PC-9 (cell line): ENCODE measurements at places on chromosomes 16 and 17. TPM values are rescaled to one million over a fixed set of nuclear protein-coding genes. Genes with fewer than 3 reads are reported as not detected.

The COPZ2 gene
- total RNA-seq = 2.6 and 2.7 TPM in 2 replicates

The ZSCAN10 gene
- 0.23 TPM in 1 of 2 replicates, not detected in the other for total RNA-seq

DNA sequence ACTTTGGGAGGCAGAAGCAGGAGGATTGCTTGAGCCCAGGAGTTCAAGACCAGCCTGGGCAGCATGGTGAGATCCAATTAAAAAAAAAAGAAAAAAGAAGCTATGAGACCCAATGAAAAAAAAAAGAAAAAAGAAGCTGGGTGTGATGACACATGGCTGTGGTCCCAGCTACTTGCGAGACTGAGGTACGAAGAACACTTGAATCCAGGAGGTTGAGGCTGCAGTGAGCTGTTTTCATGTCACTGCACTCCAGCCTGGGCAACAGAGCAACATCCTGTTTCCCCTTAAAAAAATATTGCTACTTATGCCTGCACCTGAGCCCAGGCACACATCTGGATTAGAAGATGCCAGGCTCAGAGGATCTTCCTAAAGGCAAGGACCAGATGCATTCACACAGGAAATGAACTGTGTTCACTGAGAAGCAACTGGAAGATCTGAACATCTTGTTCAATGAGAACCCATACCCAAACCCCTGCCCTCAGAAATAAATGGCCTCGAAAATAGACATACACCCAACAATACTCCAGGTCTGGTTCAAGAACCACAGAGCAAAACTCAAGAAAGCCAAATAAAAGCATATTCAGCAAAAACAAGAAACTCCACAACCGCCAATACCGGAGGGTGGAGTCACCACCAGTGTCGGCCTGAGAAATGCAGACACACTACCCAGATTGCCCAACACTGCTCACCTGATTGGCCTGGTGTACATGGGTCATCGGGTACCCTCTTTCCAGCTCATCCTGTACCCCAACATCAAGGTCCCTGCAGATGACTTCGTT lies 4.4 kb downstream of the RNF135 start:
- H3K4me3 ChIP-seq = no peak overlapping the region
- no peak for DNase-seq
- no peaks in the 10 kb centered on the region for H3K27me3 ChIP-seq
- H3K4me1 ChIP-seq = peaks cover 6% of the 10 kb centered on the region; the same call in 1 of the 2 replicates
- no peak overlapping the region for H3K27ac ChIP-seq

The KRT20 gene
- not detected in 2 replicates for total RNA-seq

DNA sequence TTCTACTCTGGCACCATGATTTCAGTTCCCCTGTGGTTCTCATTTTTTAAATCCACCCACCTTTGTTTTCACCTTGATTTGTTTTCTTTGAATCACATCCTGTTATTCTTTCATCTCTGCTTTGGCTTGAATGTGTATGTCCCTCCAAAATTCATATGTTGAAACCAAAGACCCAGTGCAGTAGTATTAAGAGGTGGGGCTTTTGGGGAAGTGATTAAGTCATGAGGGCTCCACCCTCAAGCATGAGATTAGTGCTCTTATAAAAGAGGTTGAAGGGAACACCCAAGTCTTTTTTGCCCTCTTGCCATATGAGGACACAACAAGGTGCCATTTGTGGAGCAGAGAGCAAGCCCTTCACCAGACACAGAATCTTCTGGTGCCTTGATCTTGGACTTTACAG lies 382.3 kb downstream of the SLC39A11 start:
- DNase-seq = no peak
- peaks cover 28% of the 10 kb centered on the region for H3K4me1 ChIP-seq

The PIP4K2B gene
- 40.6 and 47.4 TPM in 2 replicates for total RNA-seq

GRCh38 chr17:7034955-7035590 lies 742 bp upstream of the SLC16A13 start:
- 0 out of 2 replicates have a peak, but pooled peaks cover 4% of the 10 kb centered on the region for H3K36me3 ChIP-seq
- peak overlapping the region; percentile 76 for H3K4me3 ChIP-seq
- peak overlapping the region; percentile 61 for H3K27ac ChIP-seq

DNA sequence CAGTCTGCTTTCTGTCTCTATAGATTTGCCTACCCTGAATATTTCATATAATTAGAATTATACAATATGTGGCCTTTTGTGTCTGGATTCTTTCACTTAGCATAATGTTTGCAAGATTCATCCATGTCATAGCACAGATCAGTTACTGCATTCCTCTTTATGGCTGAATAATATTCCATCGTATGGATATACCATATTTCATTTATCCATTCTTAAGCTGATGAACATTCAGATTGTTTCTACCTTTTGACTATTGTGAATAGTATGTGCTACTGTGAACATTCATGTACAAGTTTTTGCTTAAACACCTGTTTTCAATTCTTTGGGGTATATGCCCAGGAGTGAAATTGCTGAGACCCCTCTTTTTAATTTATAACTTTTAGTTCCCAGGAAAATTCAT lies 49.4 kb upstream of the MSI2 start:
- no peak overlapping the region for H3K27ac ChIP-seq
- H3K4me1 ChIP-seq = 0 out of 2 replicates have a peak, but pooled peaks cover 10% of the 10 kb centered on the region
- DNase-seq = no peak
- peaks cover 12% of the 10 kb centered on the region; the same call in 1 of the 2 replicates for H3K27me3 ChIP-seq
- H3K4me3 ChIP-seq = no peak overlapping the region
- H3K36me3 ChIP-seq = no peaks in the 10 kb centered on the region

- DNase-seq = no peak
- H3K27me3 ChIP-seq = no peaks in the 10 kb centered on the region
- no peaks in the 10 kb centered on the region for H3K36me3 ChIP-seq
Observed at GRCh38 chr17:7849130-7849750, 5.6 kb upstream of the TMEM88 start.

- no peak overlapping the region for H3K27ac ChIP-seq
- no peaks in the 10 kb centered on the region for H3K27me3 ChIP-seq
- no peaks in the 10 kb centered on the region for H3K36me3 ChIP-seq
- H3K4me3 ChIP-seq = no peak overlapping the region
Observed at GRCh38 chr16:84687715-84688114, 12.1 kb upstream of the USP10 start.

DNA sequence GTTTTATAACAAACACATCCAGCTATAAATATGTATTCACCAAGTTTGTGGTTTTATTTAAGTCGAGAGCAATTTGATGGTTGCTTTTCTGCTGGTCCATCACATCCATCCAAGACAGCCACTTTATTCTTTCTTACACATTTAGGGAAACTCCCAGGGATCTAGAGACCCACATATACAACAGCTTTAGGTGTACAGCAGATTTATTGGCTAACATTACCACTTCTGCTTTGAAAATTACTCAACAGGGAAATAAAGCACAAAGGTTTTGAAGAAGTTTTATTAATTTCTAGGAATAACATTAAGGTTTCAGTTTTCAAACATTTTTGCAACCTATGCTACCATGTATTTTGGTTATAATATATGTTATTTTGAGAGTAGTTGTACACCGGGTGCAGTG lies 6.9 kb downstream of the ERCC4 start:
- H3K27me3 ChIP-seq = no peaks in the 10 kb centered on the region
- H3K4me1 ChIP-seq = 0 out of 2 replicates have a peak, but pooled peaks cover 6% of the 10 kb centered on the region
- H3K27ac ChIP-seq = no peak overlapping the region
- peaks cover 24% of the 10 kb centered on the region for H3K36me3 ChIP-seq
- no peak overlapping the region for H3K4me3 ChIP-seq
- DNase-seq = no peak

- peak overlapping the region; percentile 97 for H3K4me3 ChIP-seq
- H3K36me3 ChIP-seq = no peaks in the 10 kb centered on the region
- H3K27me3 ChIP-seq = no peaks in the 10 kb centered on the region
- peak overlapping the region; percentile 59 for H3K27ac ChIP-seq
Observed at GRCh38 chr17:56595108-56595418, 1.6 kb downstream of the NOG start.

DNA sequence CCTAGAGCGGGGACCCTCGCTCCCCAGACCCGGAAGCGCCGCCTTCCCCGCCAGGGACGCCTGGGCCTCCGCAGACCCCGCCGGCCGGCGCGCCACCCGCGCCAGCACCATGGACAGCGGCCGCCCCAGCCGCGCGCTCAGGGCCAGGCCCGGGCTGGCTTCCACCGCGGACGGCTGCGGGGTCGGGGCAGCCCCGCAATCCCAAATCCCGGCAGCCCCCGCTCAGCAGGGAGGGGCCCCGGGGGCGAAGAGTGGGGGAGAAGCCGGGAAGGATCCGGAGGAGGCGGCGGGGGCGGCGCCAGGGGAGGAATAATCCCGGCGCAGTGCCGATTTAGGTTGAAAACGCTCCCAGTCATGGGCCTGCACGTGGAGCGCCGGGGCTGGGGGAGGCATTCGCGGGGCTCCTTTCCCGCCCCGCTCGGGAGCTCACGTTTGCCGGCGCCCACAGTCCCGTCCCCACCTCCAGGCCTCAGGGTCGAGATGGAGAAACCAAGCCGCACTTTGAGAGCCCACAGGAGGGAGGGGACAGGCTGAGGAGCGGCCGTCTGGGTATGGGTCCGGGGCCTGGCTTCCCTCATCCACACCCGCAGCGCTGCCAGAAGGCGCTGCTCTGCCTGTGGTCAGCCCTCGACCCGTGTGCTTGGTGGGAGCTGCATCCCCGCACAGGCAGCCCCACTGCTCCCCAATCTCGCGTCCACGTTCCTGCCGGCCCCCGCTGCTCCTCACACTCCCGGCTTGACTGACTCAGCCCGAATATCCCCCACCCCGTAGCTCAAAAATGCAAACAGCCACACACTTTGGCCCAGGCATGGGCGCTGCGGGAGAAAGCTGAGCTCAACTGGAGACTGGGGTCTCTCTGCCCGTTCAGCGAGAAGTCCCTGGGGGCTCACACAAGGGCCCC lies 4.7 kb downstream of the FBXL16 start:
- no peak for DNase-seq
- no peak overlapping the region for H3K27ac ChIP-seq
- H3K36me3 ChIP-seq = no peaks in the 10 kb centered on the region
- no peak overlapping the region for H3K4me3 ChIP-seq

GRCh38 chr16:87874639-87875427 lies 5.5 kb upstream of the SLC7A5 start:
- H3K4me1 ChIP-seq = peaks cover 28% of the 10 kb centered on the region
- H3K36me3 ChIP-seq = no peaks in the 10 kb centered on the region
- no peak overlapping the region for H3K27ac ChIP-seq
- H3K4me3 ChIP-seq = no peak overlapping the region
- no peak for DNase-seq

- H3K27ac ChIP-seq = peak overlapping the region; percentile 91
- peaks cover 50% of the 10 kb centered on the region for H3K4me1 ChIP-seq
- DNase-seq = peak; percentile 98
- H3K36me3 ChIP-seq = no peaks in the 10 kb centered on the region
- peak overlapping the region; percentile 85 for H3K4me3 ChIP-seq
Observed at GRCh38 chr17:37488607-37489196, 989 bp upstream of the DUSP14 start.

GRCh38 chr16:14405611-14406537 lies 224.2 kb downstream of the PARN start:
- no peak for DNase-seq
- H3K4me1 ChIP-seq = peaks cover 10% of the 10 kb centered on the region

DNA sequence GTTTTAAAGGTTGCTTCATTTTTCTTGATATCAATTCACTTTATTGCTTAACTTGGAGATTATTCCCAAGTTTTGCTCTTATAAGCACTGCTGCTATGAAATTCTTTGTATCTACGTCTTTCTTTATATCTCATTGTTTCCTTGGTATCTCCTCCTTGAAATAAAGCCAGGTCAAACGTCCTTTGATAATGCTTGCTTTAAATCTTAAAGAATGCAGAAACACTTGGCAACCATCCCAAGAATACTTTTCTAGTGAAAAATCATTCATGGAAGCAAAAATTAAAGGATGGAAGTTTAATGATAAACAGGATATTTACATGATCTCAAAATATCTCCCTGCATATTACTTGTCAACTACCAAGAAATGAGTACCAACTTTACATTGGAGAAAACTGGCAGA lies 175.2 kb downstream of the CPPED1 start:
- no peaks in the 10 kb centered on the region for H3K4me1 ChIP-seq
- no peak overlapping the region for H3K4me3 ChIP-seq
- H3K27ac ChIP-seq = no peak overlapping the region
- H3K27me3 ChIP-seq = no peaks in the 10 kb centered on the region

The CCR7 gene
- not detected in 2 replicates for total RNA-seq

DNA sequence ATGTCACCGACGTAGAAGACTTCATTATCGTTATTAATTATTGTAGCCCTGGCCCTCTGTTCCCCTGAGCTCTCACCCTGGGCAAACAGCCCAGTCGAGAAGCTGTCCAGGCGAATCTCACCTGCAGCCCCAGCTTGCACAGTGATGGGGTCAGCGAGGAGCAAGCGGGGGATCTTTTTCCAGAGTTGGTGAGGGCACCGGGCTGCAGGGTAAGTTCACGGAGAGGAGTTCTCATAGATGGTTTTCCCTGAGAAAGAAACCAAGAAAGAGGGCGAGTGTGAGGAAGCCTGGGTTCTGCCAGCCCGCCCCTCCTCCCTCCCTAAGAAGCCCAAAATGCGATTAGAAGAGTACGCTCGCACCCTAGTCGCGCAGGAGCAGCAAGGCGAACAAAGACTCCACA lies 436 bp downstream of the SPAG5 start:
- DNase-seq = no peak
- peak overlapping the region; percentile 79 for H3K4me3 ChIP-seq
- H3K27me3 ChIP-seq = no peaks in the 10 kb centered on the region

The MYH13 gene
- total RNA-seq = not detected in 2 replicates

DNA sequence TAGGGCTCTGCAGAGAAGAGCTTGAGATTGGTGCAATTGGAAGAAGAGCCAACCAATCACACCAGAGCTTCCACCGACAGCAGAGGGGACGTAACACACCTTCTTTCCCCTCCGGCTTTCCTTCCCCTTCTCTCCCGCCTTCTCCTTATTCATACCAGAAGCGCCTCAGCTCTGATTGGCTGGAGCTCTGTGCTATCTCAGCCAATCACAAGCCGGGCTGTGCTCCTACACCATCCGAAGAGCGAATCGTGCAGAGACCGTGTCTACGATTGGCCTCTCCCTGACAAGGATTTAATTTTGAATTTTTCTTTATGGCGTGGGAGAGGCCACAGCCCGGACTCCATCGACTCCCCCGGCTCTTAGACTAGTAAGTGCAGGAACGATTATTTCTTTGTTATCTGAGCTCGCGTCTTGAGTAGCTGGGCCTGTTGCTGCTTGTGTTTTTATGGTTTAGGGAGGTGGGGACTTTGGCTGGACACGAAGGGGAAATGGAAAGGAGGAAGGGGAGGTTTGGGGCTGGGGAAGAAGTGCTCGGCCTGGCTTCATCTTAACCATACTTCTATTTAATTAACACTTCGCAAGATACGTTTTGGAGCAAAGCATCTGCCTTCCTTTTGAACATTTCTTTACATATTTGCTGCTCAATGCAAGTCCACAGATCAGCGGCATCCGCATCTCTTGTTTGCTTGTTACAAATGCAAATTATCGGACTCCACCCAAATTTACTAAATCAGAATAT lies at the start of gene PRR11:
Gene PRR11 (plus strand): TSS at position 308 of the 739 bp plus-strand sequence. CDS start 14,007 bp downstream, outside the sequence.
- peak; percentile 100 for DNase-seq
- H3K36me3 ChIP-seq = 0 out of 2 replicates have a peak, but pooled peaks cover 3% of the 10 kb centered on the region
- H3K27ac ChIP-seq = peak within 1 kb of the TSS; percentile 71

DNA sequence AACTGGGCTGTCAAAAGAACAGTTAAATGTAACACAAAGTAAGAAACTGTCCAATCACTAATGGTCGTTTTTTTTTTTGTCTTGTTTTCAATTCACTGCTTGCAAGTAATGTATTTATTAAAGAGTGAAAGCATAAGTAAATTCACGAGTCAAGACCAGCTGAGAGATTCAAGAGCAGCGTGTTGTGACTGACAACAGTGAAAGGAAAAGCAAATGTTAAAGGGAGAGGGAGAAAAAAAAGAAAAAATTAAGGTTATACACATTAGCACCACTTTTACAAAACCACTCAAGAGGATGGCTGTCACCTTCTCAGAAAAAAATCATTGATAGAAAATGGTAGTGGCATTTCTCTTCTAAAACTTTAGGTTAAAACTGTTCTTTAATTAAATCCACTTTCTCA lies 36.1 kb downstream of the GPATCH8 start:
- H3K27me3 ChIP-seq = no peaks in the 10 kb centered on the region
- H3K36me3 ChIP-seq = 0 out of 2 replicates have a peak, but pooled peaks cover 8% of the 10 kb centered on the region
- H3K27ac ChIP-seq = no peak overlapping the region
- no peak overlapping the region for H3K4me3 ChIP-seq

The JPT1 gene
- 250 and 277 TPM in 2 replicates for total RNA-seq

- no peaks in the 10 kb centered on the region for H3K36me3 ChIP-seq
- no peak overlapping the region for H3K4me3 ChIP-seq
- H3K4me1 ChIP-seq = no peaks in the 10 kb centered on the region
Observed at GRCh38 chr16:66088681-66089080, 277.8 kb upstream of the CDH5 start.
